Bronchial epithelial cell (primary cell): ENCODE measurements at places on chromosomes 7 and 10.
A peak's percentile ranks its signal among the peaks of the same experiment; 100 is the strongest.

- DNase-seq, result no peak
Observed at GRCh38 chr7:111987886-111988285, 218.3 kb downstream of the DOCK4 start.

GRCh38 chr10:82496114-82496513 is 621.1 kb downstream of the NRG3 start:
- no peak for DNase-seq

DNA sequence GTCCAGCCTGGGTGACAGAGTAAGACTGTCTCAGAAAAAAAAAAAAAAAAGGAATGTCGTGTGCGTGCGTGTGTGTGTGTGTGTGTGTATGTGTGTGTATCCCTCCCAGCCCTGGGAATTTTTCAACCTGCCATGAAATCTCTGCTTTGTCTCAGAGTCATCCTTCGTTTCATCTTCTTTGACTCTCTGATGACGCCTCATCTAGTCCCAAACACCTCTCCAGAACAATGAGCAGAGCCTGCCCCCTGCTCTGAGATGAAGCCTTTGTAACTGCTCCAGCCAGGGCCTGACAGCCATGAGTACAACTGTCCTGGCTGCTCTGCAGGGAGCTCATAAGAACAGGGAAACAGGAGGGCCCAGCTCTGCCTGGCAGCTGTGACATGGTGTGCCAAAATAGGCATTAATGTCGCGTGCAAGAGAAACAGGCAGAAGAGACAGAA is 149.5 kb downstream of the FAM107B start:
- DNase-seq, result no peak

GRCh38 chr7:152588350-152588749 is 87.6 kb downstream of the XRCC2 start:
- DNase-seq, result peak; percentile 51

DNA sequence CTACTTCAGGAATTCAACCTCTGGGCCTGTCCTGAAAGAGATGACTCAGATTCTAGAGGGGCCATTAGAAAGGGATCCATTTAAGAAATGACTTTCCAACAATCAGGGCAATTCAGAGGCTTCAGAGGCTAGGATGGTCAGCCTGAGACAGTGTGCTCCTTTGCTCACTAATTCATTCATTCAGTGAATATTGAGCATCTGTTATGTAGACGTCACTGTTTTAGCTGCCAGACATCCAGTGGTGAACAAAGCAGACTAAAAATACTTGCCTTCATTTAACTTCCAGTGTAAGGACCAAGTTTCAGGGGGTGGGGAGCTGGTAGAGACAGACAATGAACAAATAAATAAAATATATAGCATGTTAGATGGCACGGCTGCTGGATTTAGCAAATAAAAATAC is 1.6 kb downstream of the KIAA1217 start:
- DNase-seq, result no peak

- no peak for DNase-seq
Observed at GRCh38 chr10:112954974-112955581, 5.0 kb downstream of the TCF7L2 start.

- DNase-seq, result no peak
Observed at GRCh38 chr10:7301006-7301778, 109.6 kb downstream of the SFMBT2 start.

- no peak for DNase-seq
Observed at GRCh38 chr7:5476001-5476400, 52.4 kb upstream of the TNRC18 start.

DNA sequence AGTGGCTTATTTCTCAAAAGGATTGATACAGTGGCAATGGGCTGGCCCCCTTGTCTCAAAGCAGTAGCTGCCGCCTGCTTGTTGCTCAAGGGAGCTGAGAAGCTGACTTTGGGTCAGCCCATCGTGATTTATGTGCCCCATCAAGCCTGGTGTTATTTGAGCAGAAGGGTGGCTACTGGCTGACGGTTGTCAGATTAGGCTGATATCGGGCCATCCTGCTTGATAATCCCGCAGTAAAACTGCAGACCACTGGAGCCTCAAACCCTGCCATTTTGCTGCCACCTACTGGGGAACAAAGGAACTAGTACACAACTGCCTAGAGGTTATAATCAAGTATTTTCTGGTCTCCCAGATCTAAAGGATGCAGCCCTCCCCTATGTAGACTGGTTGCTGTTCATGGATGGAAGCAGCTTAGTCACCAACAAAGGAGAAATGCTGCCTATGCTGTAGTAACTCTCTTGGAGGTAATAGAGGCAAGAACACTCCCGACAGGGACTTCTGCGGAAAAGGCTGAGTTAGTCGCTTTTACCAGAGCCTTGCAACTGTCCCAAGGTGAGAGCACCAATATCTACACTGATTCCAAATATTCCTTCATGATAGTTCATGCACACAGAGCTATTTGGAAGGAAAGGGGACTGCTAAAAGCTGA is 65.9 kb upstream of the ZNF92 start:
- DNase-seq, result peak; percentile 47

- DNase-seq, result no peak
Observed at GRCh38 chr10:18418541-18419215, 232.7 kb downstream of the NSUN6 start.

- DNase-seq, result no peak
Observed at GRCh38 chr7:101156277-101156676, 2.0 kb downstream of the AP1S1 start.

GRCh38 chr7:121803039-121803438 is 69.9 kb upstream of the PTPRZ1 start:
- peak; percentile 50 for DNase-seq

DNA sequence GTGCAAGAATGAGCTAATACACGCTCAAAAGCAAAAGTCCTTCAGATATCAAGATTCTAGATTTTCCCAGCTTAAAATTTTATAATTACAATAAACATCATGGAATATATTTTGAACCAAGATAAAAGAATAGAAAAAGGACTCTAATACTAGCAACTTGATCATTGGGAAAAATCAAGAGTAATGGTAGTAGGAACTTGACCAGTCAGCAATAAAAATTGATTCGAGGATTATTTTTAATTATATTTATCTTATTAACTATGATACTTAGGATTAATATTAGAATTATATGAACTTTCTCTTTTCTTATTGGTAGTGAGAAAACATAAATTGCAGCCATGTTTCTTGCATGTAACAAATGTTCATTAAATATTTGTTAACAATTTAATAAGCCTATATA is 152.0 kb downstream of the GNAI1 start:
- no peak for DNase-seq

GRCh38 chr7:90701021-90701420 is 104.9 kb downstream of the CDK14 start:
- DNase-seq, result no peak

DNA sequence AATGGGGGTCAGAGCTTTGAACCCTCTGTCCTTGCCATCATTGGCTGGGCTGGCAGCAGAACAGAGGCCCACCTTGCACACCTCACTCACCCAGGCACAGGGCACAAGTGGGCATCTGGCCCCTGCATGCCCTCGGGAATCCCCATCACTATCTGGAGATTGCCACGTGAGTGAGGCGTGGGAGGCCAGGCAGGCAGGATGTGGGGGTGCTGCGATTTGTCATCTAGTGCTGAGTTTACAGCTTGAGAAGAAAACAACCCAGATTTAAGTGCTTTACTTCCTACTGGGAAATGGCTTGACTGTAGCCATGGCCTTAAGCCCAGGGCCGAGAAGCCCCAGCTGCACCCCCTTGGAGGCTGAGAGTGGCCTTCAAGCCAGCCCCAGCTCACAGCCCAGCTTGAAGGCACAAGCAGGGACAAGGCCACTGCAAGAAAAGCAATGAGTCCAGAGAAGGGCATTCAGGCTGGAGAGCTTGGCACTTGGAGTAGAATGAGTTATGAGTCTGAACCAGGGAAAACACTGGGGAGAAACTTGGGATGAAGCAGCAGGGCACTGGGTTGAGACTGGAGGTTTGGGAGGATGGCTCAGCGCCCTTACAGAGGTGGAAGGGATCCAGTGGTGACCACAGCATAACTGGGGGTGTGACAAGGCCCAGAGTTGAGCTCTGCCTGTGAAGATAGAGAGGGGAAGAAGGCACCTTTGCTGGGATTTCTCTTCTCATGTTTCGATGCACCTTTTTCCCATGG is 123.0 kb downstream of the CXCL12 start:
- DNase-seq, result no peak

- no peak for DNase-seq
Observed at GRCh38 chr7:92513167-92513902, 15.0 kb downstream of the PEX1 start.

GRCh38 chr7:20744954-20745446 is 41.7 kb downstream of the SP8 start:
- DNase-seq, result peak; percentile 33

GRCh38 chr7:25424855-25425254 is 196.6 kb upstream of the NPVF start:
- no peak for DNase-seq

- no peak for DNase-seq
Observed at GRCh38 chr7:82722946-82723345, 279.4 kb upstream of the CACNA2D1 start.

- no peak for DNase-seq
Observed at GRCh38 chr7:29457141-29457561, 106.5 kb upstream of the PRR15 start.

- DNase-seq, result no peak
Observed at GRCh38 chr7:158161194-158161593, 426.4 kb downstream of the PTPRN2 start.

DNA sequence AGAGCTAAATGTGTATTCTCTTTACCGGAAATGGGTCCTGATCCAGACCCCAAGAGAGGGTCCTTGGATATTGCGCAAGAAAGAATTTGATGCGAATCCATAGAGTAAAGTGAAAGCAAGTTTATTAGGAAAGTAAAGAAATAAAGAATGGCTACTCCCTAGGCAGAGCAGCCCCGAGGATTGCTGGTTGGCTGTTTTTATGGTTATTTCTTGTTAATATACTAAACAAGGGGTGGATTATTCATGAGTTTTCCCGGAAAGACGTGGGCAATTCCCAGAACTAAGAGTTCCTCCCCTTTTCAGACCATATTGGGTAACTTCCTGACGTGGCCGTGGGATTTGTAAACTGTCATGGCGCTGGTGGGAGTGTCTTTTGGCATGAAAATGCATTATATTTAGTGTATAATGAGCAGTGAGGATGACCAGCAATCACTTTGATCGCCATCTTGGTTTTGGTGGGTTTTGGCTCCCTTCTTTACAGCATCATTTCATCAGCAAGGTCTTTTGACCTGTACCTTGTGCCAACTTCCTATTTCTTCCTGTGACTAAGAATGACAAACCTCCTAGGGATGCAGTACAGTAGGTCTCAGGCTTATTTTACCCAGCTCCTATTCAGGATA is 60.4 kb downstream of the ARL4A start:
- DNase-seq, result peak; percentile 80

DNA sequence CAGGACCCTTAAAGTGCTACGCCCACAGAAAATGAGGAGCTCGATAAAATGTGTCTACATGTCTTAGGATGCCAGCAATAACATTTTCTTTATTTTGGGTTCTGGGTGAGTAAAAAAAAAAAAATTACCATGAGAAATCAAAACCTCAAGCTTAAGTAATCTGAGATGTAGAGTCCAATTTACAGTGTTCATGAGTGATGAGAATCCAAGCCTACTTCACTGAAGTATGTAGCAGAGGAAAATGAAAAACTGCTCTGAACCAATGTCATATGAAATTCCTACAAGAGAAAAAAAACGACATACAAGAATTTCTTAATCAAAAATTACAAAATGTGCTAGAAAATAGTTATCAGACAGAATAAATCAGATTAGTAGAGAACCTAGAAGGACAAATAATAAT is 274.4 kb downstream of the HTR7 start:
- DNase-seq, result no peak

- DNase-seq, result no peak
Observed at GRCh38 chr10:81920213-81920829, 45.3 kb downstream of the NRG3 start.

- peak; percentile 12 for DNase-seq
Observed at GRCh38 chr7:53325061-53325460, 289.6 kb downstream of the POM121L12 start.

DNA sequence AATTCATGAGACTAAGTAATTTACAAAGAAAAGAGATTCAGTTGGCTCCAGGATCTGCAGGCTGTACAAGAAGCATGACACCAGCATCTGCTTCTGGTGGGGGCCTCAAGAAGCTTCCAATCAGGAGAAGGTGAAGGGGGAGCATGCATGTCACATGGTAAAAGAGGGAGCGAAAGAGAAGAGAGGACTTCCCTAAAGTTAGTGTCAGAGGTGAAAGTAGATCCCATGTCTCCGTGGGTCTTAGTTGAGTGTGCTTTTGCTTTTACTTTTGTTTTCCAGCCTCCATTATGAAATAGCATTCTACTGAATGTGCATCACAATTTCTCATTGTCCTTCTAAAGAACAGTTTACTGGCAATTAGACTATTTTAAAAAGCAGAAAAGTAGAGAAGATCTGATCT is 213.6 kb upstream of the FZD1 start:
- DNase-seq, result no peak

- no peak for DNase-seq
Observed at GRCh38 chr7:41942468-41943093, 239.7 kb upstream of the INHBA start.

DNA sequence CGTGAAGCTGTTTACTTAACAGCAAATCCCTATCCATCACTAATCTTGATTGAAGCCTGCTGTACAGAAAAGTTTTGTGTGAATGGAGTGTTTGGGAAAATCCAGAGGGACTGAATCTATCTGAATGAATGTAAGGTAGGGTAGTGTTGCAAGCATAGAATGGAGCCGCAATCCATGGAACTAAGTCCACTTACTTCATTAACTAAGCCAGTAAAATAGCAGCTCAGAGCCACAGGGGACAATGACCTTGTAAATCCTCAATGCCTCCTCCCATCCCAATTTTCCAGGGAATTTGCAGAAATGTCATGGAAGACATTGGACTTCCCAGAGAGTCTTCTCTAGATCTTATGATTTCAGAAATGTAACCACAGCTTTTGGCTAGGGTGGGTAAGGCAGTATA is 15.2 kb downstream of the TBATA start:
- no peak for DNase-seq

- DNase-seq, result no peak
Observed at GRCh38 chr7:4531236-4531635, 150.9 kb upstream of the FOXK1 start.

GRCh38 chr7:27872356-27873275 is 132.7 kb downstream of the TAX1BP1 start:
- DNase-seq, result no peak

GRCh38 chr7:115476671-115477181 is 553.8 kb downstream of the TFEC start:
- DNase-seq, result no peak

- DNase-seq, result no peak
Observed at GRCh38 chr10:48957361-48958151, 17.9 kb upstream of the LRRC18 start.

- peak; percentile 85 for DNase-seq
Observed at GRCh38 chr10:101014966-101015581, 15.5 kb downstream of the LZTS2 start.

DNA sequence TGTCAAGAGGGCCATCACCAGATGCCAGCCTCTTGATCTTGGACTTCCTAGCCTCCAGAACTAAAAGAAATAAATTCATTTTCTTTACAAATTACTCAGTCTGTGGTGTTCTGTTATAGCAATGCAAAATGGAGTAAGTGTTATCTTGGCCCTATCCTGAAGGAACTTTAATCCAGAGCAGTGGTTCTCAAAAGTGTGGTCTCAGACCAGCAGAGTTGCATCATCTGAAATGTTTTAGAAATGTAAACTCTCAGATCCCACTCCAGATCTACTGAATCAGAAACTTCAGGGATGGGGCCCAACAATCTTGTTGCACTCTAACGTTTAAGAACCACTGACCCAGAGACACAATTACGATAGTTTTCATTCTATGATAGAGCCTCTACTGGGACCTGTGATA is 3.2 kb upstream of the SUPV3L1 start:
- DNase-seq, result no peak

GRCh38 chr7:20346577-20346976 is 15.9 kb downstream of the ITGB8 start:
- DNase-seq, result no peak

GRCh38 chr10:110572862-110573261 is 5.4 kb downstream of the SMC3 start:
- DNase-seq, result no peak
